ENCODE measurements at places on chromosomes 2 and 18.

GRCh38 chr2:116487336-116487735 lies 1327.2 kb upstream of the DDX18 start:
- no peak for DNase-seq

GRCh38 chr18:37259711-37260110 lies 305.9 kb downstream of the CELF4 start:
- DNase-seq, result no peak

- DNase-seq, result no peak
These were observed 1.4 kb downstream of the PPP4R1 start for GRCh38 chr18:9612977-9613376.

DNA sequence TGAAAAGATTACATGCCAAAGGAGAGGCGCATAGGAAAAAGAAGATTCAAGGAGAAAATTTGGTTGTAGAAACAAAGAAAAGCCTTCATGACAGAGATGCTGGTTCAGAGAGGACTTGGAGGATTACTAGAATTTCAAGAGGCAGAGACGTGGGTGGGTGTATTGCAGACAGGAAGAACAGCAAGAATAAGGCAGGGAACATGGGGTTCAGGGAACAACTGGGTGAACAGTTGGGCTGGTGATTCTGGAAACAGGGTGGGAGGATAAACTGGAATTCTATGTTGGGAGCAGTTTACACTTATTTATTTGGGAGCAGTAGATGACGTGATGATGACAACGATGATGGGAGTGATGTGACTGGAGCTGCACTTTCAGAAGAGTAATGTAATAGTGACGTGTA lies 18.4 kb upstream of the GMCL1 start:
- DNase-seq, result no peak

DNA sequence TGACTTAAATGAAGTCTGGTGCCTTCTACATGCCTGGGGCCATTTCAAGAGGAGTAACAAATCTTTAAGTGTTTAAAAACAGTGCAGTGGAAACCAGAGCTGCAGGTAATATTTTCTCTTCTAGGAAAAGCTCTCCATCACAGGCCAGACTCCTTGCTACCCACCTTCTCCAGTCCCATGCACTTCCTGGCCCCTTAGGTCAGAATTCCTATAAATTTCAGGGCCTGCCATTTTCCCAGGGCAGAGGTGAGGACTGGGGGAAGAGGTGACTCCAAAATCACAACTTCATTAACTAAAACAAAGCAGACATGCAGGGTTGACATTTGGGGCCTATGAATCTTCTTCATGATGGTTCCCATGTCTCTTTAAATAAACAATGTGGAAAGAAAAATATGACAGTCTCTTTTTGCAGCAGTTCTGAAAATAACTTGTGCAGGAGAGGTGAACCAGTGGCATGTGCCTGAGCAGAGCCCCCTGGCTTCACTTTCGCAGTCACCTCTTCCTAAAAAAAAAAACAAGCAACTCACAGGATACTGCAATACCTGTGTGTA lies 63.7 kb upstream of the TANC1 start:
- no peak for DNase-seq

DNA sequence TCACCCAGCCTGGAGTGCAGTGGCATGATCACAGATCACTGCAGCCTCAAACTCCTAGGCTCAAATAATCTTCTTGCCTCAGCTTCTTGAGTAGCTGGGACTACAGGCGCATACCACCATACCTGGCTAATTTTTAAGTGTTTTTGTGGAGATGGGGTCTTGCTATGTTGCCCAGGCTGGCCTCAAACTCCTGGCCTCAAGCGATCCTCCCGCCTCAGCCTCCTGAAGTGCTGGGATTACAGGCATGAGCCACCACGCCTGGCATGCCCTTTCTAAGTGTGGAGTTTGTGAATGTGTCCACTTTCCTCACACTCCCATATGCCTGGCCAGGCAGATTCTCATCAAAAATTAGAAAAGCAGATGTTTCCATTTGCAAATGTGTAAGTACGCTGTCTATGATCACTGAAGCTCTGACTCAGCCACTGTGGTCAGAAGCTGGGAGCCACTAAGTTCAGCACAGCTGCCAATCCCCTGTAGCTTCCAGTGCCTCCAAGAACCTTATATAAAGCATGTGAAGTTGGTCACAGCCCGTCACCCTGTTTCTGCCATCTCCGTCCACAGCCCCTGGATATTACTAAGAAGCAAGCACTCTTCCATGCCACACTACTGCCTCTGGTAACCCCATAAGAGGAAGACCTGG lies 155.4 kb downstream of the FAM210A start:
- DNase-seq, result no peak

DNA sequence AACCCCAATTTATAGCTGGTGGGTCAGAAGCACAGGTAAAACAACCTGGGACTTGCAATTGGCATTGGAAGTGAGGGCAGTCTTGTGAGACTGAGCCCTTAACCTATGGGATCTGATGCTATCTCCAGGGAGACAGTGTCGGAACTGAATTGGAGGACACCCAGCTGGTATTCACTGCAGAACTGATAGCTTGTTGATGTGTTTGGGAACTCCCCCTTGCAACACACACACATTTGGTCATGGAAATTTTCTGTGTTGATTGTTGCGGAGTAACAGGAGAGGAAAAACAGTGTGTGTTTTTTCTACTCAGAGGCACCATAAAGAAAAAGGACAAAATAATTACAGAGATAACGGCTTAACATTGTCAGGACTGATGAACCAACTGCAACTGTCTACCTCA lies 16.1 kb downstream of the TPGS2 start:
- DNase-seq, result no peak

- no peak for DNase-seq
These were observed 30.7 kb downstream of the ATP8B1 start for GRCh38 chr18:57772387-57772799.

DNA sequence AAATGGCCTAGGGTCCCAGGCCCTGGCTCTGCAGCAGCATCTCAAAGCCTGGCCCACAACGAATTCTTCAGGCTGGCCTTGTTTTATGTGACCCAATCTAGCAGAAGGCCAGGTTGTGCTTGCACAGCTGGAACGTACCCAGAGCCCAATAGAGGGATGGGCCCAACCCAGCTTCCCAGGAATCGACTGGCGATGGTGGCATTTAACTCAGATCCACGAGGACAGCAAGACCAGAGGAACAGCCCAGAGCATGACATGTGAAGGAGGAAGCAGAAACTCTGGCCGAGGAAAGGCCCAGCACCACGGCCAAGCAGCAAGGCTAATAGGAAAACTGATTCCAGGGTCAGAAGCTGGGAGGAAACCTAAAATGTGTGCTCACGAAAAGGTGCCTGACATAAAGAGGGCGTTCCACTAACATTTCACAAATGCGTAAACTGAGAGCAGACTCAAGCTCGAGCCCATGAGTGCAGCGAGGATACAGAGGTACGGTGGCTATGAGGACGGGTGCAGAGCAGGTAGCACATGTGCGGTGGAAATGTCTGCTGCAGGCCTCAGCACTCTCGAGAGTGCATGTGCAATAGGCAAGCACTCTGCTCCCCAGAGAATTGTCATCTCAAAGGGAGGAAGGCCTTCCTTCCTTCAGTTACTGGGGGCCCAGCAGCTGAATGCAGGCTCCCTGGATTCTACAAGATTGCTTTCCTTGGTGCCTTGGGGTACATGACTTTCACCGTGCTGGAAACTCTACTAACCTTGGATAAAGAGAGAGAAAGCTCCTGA lies 156.9 kb upstream of the GLI2 start:
- DNase-seq, result no peak

DNA sequence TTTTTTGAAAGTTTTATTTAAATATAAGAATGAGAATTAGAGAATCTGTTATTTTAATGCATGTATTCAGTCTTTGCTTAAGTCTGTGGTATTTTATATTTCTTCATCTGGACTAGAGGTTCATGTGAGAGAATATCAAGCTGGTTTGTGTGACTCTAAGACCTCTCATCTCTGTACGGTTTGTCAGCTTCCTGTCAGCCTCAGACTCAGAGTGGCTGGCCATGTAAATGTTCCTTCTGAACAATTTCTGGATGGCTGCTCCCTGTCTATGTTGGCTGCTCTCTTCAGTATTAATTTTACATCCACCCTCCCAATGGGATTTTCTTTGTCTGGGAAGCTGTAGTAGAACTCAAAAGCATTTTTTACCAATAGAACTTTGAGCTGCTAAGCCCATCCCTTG lies 225.3 kb upstream of the THUMPD2 start:
- DNase-seq, result no peak

- no peak for DNase-seq
These were observed 463.6 kb upstream of the REG3G start for GRCh38 chr2:78561876-78562275.

GRCh38 chr2:184814421-184814820 lies 216.1 kb downstream of the ZNF804A start:
- DNase-seq, result no peak

GRCh38 chr2:26610504-26611335 lies 30.4 kb downstream of the CIB4 start:
- DNase-seq, result no peak

DNA sequence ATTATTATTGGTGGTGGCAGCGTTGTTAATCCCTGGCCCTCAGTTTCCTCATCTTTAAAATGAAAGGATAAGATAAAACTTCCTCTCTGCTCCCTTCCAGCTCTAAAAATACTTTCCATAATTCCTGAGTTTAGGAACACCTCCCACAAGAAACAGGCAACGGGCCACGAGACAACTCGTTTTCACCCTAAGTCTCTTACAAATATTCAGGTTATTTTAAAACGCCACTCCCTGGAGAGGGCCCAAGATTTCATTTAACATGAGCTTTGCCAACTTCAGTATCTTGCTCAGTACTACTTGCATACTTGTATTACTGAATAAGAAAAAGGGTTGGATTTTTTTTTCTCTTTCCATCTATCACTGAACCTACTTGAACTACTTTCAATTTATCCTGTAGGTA lies 611.1 kb upstream of the FANCL start:
- DNase-seq, result no peak

GRCh38 chr2:155099784-155100183 lies 401.3 kb downstream of the KCNJ3 start:
- no peak for DNase-seq

DNA sequence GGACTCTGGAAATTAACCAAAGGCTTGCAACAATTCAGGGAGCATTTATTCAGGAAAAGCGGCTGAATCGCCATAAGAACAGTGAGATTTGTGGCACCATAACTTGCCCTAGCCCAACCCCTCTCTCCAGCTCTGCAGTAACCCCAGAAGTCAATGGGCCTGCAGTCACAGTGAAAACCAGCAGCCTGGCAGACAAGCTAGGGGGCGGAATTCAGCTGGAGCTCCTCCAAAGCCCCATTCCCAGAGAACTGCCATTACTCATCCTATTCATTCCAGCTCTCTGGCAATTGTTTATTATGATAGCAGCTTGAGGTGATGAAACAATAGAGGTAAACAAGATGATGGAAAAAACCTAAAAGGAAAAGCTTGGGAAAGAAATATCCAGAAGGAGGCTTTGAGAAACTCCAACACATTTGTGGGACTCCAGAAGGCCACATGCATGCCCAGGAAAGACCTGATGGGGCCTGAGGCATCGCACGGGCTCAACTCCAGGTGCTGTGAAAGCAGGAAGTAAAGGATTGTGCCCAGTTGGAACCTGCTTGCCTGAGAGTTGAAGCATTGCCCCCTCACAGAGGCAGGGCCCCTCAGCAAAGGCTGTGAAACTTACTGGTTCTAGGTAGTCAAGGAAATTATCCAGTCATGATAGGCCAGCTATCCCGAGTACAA lies 126.7 kb downstream of the TWIST2 start:
- no peak for DNase-seq

GRCh38 chr2:152383702-152384101 lies 48.7 kb downstream of the FMNL2 start:
- no peak for DNase-seq

- no peak for DNase-seq
These were observed 514 bp downstream of the BCL2L11 start for GRCh38 chr2:111121028-111121827.

- DNase-seq, result no peak
These were observed 80.6 kb downstream of the NRP2 start for GRCh38 chr2:205762881-205763280.

DNA sequence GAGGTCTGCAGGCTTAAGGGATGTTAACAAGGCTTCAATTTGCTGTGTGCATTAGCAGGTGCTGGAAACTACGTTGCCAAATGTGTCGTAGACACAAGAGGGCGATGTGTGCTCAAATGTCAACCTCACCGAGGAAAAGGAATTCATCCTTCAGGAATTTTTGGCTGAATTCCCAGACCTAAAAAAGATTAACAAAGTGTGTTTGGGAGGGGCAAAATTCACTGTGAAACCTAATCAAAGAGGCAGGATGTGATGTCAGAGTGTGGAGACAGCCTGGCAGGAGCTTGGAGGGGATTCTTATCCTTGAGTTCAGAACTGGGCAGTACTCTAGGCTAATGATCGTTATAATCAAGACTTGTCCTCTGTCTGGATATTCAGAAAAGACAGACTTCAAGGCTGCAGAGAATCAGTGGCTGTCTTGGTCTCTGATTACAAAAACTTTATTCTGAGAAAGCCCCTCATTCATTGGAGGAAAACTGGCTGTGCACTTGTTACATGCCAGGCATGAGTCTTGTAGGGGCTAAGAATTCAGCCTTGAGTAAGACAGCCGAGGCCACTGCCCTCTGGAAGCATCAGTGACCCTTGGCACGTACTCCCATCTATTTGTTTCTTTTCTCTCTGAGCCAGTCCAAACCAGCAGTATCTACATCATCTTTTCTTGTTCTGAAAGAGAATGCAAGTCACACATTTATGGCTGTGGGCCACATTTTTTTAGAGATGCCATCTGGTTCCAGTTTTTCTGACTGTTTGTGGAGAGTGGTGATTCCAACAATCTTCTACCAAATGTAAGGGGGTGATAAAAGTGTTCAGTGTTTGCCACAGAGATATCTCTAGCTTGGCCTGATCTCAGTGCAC lies 18.7 kb upstream of the SCYGR1 start:
- DNase-seq, result no peak

- no peak for DNase-seq
These were observed 2.6 kb upstream of the ZFP36L2 start for GRCh38 chr2:43228756-43229659.

DNA sequence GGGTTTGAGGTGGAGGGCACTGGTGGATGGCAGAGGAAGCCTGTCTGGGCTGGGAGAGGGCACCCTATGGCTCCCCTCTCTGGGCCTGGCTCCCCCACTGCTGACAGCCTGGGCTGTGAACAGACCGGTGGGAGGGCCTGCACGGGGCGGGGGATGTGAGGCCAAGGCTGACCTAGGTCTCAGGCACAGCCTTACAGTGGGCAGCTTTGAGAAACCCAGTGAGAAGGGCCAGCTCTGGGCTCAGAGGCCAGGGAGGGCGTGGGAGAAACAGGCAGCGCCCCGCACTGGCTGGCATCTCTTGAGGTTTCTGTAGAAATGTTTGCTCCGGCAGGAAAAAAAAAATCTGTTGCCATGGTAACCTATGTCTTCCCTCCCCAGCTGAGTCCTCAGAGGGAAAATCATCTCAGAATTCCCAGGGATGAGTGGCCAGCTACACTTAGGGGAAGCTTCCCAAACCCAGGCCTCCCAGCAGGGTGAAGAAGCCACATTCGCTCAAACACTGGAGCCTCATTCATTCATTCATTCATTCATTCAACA lies 71.7 kb upstream of the TAF1B start:
- DNase-seq, result no peak

- no peak for DNase-seq
These were observed 11.3 kb downstream of the PROM2 start for GRCh38 chr2:95285542-95285932.

GRCh38 chr18:70382017-70382416 lies 93.2 kb downstream of the SOCS6 start:
- DNase-seq, result no peak

- DNase-seq, result no peak
These were observed 41.6 kb downstream of the HS6ST1 start for GRCh38 chr2:128276878-128277675.

Data from stimulated activated CD8-positive, alpha-beta memory T cell treated with anti-CD3 and anti-CD28 coated beads, Interleukin-7, amount 100 ng/mL, for 1 hour (primary cell).